Adipocyte (in vitro differentiated cells): ENCODE measurements at places on chromosomes 1 and 21.

DNA sequence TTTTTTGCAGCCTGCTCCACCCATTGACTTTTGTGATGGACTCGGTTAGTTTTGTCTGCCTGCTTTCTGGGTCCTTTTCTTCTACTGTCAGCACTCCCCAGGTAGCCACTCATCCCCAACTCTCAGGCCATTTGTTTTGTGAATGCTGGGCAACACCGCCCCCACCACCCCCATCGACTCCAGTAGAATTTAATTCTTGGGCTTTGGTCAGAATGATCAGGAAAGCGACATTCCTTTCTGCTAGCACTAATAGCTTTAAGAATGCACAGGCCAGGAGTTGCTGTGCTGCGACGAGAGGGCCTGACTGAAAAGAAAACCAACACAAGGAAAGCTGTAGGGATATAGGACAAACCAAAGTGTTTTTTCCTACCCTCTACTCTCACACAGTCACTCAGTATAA lies 144.4 kb downstream of the CDC7 start:
- peak; percentile 20 for DNase-seq

- no peak for DNase-seq
Observed at GRCh38 chr21:17693801-17694200, 81.1 kb upstream of the BTG3 start.

DNA sequence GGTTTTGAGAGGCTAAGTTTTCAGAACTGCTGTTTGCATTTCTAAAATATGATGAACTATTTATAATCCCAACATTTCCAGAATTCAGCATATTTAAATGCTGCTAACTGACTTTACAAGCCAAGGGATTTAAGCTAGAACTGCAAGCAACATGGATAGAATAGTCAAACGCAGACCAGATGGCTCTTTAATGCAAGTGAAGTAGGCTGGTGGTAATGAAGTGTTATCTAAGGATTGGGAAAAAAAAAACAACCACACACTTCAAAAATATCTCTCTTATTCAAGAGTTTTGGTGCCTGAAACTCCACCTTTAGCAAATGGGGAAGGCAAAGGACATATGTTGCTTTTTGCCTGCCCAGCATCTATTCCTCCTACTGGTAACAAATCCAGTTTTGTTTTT lies 20.9 kb upstream of the SSX2IP start:
- no peak for DNase-seq

GRCh38 chr1:2534315-2534686 lies 4.2 kb upstream of the HES5 start:
- DNase-seq, result no peak

- no peak for DNase-seq
Observed at GRCh38 chr1:230112131-230112701, 45.2 kb downstream of the GALNT2 start.

GRCh38 chr1:6727535-6727934 lies 25.9 kb upstream of the DNAJC11 start:
- DNase-seq, result peak; percentile 80

DNA sequence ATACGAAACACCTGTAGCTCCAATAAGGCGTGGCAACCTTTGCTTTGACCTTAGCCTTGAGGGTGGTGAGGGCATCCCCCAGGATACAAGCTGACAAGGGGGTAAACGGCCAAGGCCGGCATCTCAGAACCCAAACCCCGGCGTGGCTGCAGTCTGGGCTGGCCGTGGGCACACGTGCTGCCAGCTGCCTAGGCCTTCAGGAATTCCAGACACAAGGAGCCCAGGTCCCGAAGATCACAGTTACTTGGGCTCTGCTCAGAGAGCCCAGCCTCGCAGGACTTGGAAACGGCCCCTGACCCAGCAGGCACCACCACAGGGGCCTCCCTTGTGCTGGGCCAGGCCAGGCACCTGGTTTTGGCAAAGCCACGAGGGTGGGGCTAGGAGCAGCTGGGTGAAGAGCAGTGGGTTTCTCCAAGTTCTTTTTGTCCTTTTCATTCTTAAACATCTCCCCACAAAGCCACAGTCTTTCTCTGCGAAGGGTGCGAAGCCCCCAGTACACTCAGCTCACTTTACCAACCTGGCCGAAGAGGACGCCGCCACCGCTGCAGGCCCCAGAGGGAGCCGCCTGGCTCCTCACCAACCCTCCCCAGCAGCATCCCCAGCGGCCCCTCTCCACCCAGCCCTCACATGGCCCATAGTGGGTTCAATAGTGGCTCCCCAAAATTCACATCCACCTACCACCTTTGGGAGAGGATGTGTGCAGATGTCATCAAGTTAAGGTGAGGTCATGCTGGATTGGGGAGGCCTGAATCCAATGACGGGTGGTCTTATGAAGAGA lies 26.8 kb downstream of the PRDM15 start:
- DNase-seq, result no peak

GRCh38 chr1:198678901-198679329 lies 40.1 kb downstream of the PTPRC start:
- no peak for DNase-seq

DNA sequence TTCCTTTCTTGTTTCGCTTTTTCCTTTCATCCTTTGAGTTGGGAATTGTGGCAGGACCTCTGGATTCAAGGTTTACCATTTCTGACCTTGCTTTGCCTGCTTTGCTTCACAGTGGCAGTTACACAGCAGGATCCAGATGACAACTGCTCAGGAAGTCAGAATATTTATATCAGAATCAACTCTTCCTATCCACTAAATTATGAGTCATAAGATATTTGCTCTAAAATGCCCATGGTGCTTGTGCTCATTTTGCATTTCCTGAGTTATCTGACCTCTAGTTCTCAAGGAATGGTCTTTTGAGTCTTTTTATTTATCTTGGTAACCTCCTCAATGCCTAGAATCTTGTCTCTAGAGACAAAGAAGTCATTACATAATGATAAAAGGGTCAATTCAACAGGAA lies 290.8 kb downstream of the LRRC7 start:
- DNase-seq, result no peak

- DNase-seq, result peak; percentile 57
Observed at GRCh38 chr1:89198491-89199072, at the start of gene GBP4. Gene GBP4, minus strand, starts transcription at chr1:89198942. Its CDS starts 108 bp downstream, at chr1:89198834.

- DNase-seq, result no peak
Observed at GRCh38 chr21:29260461-29260860, 38.3 kb upstream of the BACH1 start.

DNA sequence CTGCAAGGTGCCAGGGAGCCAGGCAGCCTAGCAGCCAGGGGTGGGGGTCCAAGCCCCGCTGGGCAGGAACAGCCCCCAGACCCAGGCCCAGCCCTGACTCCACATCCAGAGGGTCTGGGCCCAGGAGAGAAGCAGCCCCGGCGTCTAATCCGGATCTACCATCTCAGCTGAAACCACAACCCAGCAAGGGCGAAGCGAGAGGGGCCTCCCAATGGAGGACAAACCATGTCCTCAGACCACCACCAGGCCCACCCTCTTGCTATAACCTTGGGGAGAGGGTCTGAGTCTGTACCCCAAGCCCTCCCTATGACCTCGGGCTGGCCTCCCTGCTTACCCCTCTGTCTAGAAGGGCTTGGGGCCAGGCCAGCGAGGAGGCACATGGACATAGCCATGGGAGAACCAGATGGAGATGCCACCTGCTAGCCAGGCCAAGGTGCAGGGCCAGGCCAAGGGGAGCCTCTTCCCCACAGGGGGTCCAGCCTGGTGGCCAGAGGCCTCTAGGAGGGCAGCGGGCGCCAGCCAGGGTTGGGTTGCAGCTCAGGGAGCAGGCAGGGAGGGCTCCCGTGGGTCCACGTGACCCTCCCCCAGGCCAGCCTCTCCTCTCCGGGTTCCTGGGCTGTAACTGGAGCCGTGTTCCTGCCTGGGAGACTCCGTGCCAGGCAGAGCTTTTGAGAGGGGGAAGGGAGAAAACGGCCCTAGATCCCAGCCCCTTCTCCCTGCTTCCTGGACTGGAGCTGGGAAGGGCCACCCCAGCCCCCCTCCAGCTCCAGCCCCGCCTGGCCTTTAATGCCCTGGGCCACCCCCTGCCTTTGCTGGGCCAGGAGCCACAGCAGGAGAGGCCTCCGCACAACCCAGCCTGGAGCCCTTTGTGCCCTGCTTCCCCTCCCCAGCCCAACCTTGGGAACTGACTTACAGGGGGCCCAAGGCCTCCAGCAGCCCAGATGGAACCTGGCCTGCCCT lies 2.5 kb downstream of the WNT9A start:
- no peak for DNase-seq

GRCh38 chr1:63143482-63143881 lies 178.9 kb upstream of the FOXD3 start:
- DNase-seq, result no peak

DNA sequence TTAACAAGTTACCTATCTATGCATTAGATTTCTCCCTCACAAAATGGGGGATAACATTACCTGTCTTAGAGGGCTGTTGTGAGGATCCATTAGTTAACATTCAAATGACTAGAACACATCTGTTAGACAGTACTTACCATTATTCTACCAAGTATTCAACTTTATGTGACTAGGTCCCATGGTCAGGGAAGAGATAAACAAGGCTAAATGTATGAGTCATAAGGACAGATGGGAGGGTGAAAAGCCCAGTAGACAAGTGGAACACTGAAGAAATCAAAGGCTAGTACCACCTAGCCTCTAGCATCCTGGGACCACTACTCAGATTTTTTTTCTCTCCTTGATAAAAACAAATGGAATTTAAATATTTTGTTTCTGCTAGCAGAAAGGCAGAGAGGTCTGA lies 9.0 kb upstream of the VHLL start:
- peak; percentile 27 for DNase-seq

- no peak for DNase-seq
Observed at GRCh38 chr1:171702598-171702997, 39.3 kb downstream of the VAMP4 start.

- DNase-seq, result peak; percentile 73
Observed at GRCh38 chr1:150221552-150221951, 14.4 kb downstream of the ANP32E start.

DNA sequence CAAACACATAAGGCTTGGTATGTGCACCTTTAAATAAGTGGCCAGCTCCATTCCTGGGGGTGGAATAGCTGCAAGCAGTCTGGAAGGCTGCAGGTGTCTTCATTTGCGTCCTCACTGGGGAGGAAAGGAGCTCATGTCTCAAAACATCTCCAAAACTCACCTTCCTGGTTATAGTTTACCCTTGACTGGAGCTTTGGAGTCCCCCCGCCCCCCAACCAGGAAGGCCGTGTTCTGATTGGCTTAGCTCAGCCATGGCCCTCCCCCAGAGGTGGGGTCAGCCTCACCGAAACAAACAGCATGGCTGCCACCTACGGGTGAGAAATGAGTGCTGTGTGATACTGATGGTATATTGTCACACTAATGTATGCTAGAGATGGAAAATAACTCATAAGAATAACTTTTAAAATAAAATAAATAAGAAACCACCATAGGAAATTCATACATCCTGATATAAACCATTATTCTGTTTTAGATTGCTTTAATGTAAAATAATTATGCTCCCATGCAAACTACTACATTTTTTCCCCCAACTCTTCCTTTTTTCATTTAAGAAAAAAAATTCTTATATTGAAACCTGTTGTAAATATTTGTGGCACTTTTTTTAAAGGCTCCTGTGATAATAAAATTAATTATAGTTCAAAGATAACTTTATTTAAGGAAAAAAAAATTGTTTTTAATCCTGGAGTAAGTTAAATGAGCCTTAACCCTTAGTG lies 90.8 kb downstream of the ZP4 start:
- peak; percentile 44 for DNase-seq

DNA sequence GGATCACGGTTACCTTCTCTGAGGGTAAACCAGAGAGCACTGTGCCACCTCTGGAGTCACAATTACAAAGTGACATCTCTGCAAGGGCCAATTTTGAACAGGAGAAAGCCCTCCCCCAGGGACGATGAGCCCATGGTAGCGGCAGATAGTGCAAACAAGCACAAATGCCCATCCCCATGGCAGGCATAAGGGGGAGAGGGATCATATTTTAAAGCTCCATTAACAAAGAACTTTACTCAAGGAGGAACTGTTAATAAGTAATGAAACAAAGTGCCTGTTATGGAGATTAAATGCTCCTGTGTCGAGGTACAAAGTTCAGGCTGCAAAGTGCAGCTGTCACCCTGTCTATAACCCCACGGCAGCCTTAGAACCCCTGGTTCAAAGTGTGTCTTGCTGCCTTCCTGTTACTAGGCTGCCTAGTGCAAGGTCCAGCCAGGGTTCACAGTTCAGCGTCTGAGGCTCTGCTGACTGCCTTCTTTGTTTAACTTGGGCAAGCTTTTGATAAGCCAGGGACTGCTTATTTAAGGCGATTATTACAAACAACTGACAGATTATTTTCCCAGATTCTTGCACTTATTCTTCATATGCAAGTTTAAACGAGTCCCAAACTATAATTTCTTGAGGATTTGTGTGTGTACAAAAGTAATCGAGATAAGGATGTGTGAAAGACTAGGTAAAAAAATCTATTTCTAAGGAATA lies 75.7 kb upstream of the NRIP1 start:
- DNase-seq, result no peak

- DNase-seq, result no peak
Observed at GRCh38 chr21:27513016-27513415, 546.1 kb upstream of the ADAMTS5 start.

DNA sequence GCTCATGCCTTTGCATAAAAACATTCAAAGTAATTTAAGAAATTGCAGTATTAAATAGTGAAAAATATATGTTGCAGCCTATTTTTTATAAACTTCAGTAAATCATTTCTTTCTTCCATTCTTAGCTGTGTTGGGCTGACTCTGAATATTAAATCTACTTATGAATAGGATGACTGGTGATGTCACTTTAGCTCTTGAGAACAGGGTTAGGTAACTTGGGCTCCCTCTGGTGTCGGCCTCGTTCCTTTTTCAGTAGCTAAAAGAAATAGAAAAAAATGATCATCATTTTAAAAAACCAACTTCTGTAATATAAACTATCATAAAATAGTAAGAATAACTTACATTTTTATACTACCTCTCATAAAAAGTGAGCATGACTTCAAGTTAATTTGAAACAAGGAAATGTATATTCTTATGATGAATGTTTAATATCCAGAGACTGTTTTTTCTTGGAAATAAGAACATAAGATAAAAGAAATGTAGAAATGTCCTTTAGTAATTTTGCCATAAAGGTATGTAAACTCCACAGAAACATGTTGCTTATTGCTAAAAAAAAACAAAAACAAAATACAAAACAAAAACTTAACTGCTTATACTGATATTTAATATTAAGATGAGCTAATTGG lies 26.8 kb upstream of the NCAM2 start:
- DNase-seq, result peak; percentile 75
